ENCODE measurements at places on chromosomes 6 and 20.

DNA sequence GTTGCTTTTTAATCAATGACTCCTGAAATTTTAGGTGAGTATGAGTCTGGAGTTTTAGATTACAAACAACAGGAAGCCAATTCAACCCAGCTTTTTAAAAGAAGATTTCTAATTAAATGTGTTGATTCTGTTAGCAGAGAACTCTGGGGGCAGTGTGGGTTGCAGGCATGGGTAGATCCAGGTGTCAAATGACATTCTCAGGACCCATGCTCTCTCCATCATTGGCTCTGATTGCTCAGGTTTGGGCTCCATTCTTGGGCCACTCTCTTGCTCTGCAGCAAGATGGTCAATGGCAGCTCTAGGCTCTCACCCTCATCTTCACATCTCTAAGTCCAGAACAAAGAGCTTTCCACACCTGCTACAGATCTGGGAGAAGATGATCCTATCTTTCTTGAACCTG is 463.7 kb downstream of the PREX1 start:
- no peak for DNase-seq

- DNase-seq, result no peak
Measured at GRCh38 chr20:10004900-10005299, 29.9 kb upstream of the ANKEF1 start.

GRCh38 chr6:31057426-31058003 is 47.2 kb downstream of the MUC22 start:
- no peak for DNase-seq

- DNase-seq, result no peak
Measured at GRCh38 chr20:38957235-38957876, 4.8 kb upstream of the DHX35 start.

DNA sequence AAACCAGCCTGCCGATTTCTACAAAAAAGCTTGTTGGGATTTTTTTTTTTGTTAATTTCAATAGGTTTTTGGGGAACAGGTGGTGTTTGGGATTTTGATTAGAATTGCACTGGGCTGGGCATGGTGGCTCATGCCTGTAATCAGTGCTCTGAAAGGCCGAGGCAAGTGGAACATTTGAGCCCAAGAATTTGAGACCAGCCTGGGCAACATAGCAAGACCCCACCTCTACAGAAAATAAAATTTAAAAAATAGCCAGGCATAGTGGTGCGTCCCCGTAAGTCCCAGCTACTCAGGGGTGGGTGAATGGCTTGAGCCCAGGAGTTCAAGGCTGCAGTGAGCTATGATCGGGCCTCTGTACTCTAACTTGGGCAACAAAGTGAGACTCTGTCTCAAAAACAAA is 40.5 kb upstream of the ASF1A start:
- DNase-seq, result no peak

- DNase-seq, result no peak
Measured at GRCh38 chr6:116329156-116329555, 41.6 kb upstream of the DSE start.

GRCh38 chr6:133016631-133017030 is 202.3 kb downstream of the RPS12 start:
- no peak for DNase-seq

DNA sequence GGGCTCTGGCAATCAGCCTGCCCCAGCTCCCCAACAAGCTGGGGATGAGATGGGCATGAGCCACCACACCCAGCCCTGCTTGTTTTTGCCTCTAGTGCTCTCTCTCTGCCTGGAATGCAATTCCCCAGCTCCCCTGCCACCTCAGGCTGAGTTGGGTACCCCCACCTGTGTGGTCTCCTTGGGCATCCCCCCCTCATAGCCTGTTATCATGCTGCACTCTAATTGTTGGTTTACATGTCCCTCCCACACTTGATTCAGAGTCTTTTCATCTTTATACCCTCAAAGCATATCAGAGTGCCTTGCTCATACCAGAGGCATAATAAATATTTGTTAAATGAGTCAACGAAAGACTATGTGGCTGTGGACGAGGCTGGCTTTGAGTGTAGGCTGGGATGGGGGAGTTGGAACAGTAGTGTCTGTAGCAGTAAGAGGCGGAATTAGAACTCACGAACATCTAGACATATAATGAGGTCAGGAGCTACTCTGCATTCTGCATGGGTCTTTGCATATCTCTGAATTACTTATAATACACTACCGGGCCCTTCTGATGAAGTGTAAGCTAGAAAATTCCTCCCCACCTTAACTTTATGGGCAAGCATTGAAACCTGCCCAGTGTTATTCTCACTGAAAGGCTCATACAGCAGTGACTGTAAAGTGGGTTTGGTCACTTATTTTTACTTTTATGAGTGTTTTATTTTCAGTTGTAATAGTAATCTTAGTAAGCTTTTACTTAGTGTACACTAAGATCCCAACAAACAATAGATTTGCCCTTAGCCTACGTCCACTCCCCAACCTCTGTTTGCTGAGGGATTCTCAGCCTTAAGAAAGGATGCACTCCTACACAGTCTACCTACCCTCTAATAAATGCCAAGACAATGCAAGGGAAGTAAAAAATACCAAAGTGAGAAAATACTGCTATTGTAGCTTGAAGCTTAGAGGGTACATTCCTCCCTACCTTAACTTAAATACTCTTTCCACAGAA is 58.7 kb downstream of the EDN1 start:
- no peak for DNase-seq

GRCh38 chr20:35698298-35699126 is 640 bp downstream of the NFS1 start:
- DNase-seq, result no peak

GRCh38 chr6:112032728-112033127 is 21.2 kb upstream of the CCN6 start:
- DNase-seq, result no peak

DNA sequence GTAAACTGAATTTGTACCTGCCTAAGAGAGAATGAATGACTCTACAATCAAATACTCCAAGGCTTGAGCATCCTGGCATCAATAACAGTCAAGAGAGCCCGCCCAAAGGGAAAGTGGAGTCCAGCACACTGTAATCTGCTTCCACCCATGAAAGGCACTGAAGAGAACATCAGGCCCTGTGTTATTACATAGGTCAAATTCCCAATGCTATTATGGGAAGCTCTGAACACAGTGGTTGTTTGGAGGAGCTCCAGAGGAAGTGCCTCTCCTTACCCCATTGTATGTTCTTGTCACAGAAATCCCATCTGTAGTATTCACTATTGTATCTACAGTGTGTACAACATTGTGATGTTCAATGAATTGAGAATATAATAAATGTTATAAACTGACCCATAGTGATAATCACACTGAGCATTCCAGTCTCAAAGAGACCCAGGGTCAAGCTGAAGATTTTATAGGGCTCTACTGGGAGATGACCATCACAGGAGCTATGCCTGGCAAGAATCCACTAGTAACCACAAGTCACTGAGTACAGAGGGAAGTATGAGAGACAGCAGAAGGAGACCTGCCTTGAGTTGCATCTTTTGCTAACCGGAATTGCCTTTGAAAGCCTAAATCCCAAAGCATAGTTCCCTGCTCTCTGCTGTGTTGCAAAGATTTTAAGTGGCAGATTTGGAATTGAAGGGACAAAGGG is 446.7 kb downstream of the GJA1 start:
- no peak for DNase-seq

GRCh38 chr6:12265791-12266190 is 24.4 kb upstream of the EDN1 start:
- DNase-seq, result no peak

DNA sequence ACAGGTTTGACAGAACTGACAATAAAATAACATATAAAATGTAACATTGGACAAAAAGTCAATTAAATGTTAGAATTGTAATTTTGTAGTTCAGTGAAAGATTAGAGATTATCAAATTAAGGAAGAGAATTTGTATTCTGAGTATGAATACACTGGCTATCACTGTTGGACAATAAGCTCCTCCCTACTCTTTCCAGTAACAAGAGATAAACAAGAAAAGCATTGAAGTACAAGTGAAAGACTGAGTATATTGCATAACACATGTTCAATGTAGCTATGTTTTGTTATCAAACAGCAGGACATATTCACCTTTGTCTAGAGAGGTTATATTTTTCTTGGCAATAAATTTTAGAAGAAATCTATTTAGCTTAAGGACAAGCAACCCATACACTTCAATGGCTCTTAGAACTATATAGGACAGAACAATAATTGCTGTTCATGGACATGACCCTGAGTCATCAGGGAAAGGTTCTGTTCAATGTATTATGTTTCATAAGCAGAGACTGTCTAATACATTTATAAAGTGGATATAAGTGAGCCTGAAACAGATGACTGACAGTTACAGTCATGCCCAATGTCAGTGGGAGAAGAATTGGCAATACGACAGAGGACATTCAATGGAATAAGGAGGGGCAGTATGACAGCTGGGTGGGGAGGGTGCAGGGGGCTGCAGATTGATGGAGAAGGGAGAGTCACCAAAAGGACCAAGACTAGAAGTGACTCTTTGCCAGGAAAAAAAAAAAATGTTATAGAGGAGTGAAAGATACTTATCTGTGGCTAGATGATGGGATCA is 520.4 kb downstream of the FRK start:
- DNase-seq, result no peak

- no peak for DNase-seq
Measured at GRCh38 chr6:132961610-132962009, 147.2 kb downstream of the RPS12 start.

GRCh38 chr20:44133424-44133823 is 53.6 kb downstream of the JPH2 start:
- no peak for DNase-seq

DNA sequence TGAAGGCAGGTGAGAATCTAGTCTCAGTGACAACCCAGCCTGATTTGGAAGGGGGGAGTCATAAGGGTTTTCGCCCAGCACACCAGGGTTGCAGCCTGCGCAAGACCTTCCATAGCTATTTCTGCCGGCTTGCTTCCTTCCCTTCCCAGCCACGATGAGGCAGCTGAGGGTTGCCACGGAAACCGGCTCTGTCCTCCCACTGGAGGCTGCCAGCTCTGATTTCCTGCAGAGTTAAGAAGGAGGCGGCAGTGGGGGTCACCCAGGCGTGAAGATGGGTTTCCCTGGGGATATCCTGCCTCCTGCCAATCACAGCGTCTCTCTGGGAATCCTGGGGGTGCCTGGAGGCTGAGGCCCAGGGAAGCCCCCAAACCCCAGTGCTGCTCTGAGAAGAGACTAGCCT is 23.1 kb upstream of the KCNB1 start:
- peak; percentile 70 for DNase-seq

DNA sequence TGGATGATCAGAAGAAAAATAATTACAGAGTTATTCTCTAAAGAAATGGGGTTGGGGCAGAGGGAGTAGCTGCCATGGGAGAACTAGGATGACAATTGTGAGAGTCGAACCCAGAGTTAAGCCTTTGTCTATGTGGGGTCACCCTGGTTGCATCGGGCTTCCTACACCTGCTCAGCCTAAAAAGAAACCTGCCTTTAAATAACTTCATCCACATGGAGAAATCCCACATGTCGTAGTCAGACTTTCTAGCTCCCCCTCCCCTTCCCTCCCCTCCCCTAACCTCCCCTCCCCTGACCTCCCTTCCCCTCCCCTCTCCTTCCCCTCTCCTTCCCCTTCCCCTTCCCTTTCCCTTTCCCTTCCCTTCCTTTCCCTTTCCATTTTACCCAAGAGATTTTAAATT is 14.7 kb downstream of the VIP start:
- no peak for DNase-seq

- DNase-seq, result no peak
Measured at GRCh38 chr6:121310495-121310894, 23.8 kb downstream of the TBC1D32 start.

- DNase-seq, result no peak
Measured at GRCh38 chr20:63890616-63891015, 4.3 kb upstream of the DNAJC5 start.

GRCh38 chr6:124434421-124434820 is 527.8 kb upstream of the RNF217 start:
- no peak for DNase-seq

GRCh38 chr6:39341937-39342336 is 19.4 kb upstream of the KCNK16 start:
- DNase-seq, result no peak

DNA sequence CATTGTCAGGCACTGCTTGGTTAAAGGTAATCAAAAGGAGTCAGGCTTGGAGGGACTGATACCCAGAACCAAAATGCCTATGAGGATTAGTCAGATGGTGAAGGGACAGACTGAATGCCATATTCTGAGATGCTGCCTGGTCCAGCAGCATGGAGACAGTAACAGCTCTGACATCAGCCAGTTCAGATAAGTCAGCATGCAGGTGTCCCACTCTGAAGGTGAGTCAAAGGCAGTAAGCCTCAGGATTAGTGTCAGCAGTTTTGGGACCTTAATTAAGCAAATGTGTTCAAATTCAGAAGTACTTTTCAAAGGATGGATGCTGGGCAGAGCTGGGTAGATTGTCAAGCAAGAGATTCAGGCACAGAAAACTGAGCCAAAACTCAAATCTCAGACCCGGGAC is 198.4 kb downstream of the RPS12 start:
- DNase-seq, result no peak

DNA sequence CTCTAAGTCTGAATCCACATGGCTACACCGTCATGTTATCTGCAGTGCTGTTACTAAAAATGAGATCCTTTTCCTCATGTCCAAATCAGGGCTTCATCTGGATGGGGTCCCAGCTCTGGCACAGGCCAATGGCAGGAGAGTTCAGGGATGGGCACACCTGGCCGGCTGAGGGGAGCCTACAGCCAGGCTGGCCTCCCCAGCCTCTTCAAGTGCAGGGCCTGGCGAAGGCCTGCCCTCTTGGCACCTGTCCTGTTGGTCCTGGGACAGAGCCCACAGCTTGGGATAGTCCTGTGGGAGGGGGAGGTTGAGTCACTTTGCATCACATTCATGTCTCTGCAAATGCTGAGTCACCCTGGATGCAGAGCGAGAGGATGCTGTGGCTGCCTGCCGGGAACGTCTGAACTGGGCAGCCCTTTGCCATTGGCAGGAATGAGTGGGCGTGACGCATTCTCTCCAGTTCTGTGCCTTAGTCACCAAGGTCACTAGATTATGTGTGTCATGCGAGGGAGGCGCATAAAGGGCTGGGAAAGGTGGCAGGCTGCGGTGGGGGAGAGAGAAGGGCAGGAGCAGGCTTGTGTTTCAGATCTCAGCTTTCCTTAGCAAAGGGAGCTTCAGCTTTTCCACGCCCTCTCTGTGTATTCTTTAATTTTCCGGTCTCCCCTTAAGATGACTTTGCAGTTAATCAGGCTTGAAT is 223.2 kb upstream of the ECI2 start:
- peak; percentile 70 for DNase-seq

DNA sequence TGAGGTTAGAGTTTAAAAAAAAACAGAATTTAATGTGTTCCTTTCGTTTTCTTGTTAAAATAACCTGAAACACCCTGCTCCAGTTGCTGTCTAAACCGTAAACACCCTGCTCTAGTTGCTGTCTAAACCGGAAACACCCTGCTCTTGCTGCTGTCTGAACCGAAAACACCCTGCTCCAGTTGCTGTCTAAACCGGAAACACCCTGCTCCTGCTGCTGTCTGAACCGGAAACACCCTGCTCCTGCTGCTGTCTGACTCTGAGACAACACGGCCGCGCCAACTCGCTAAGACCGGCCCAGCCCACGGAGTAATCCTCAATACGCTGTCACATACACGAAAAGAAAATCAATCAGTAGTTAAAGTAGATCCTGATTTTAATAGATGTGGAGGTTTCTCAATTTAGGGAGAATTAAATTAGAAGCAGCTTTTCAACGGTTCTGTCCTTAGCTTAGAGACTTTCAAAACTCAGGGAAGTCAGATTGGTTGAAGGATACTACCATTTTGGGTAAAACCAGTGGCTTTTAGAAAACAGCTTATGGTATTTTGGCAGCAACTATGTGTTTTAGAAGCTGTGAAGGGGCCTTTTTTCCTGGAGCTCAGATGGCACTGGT is 98.3 kb downstream of the RAMACL start:
- no peak for DNase-seq

All from anterior cingulate cortex (tissue), 58 donors.